T47D (cell line): ENCODE measurements at places on chromosomes 13 and 19.

DNA sequence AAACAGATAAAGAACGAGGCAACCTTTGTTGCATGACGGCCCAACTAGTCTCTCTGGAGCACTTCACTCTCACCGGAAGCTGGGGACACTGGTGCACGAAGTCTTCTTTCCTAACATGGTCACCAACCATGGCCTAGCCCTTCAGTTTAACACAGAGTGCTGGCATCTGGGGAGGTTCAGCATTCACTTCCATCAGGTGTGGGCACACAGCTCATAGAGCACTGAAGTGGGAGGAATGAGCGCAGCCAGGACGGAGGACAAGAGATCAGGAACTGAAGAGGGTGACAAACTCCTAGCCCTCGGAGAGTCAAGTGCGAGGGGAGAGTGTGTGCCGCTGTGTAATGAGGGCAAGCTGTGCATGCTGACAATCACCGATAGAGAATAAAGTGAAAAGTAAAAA lies 92.4 kb downstream of the CDADC1 start:
- DNase-seq = no peak

- DNase-seq = no peak
Measured at GRCh38 chr13:26377038-26377437, 123.1 kb downstream of the CDK8 start.

DNA sequence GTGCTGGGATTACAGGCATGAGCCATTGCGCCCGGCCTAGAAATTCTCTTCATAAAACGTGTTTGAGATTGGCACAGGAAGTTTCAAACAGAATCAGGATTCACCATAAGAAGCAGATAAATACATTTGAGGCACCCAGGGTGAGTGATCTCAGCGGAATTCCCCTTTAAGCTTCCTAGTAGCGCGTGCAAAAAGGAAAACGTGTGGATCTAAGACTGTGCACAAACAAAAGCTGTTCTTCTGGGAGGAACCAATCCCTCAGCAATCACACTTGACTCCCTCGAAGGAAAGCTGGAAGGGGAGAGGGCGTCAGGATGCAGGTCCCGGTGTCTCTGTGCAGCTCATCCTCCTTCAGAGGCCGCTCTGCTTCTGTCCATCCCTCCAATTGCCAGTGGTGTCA lies 15.5 kb downstream of the MCF2L start:
- no peak for DNase-seq

- DNase-seq = no peak
Measured at GRCh38 chr19:40528078-40528477, 48.6 kb upstream of the SHKBP1 start.

DNA sequence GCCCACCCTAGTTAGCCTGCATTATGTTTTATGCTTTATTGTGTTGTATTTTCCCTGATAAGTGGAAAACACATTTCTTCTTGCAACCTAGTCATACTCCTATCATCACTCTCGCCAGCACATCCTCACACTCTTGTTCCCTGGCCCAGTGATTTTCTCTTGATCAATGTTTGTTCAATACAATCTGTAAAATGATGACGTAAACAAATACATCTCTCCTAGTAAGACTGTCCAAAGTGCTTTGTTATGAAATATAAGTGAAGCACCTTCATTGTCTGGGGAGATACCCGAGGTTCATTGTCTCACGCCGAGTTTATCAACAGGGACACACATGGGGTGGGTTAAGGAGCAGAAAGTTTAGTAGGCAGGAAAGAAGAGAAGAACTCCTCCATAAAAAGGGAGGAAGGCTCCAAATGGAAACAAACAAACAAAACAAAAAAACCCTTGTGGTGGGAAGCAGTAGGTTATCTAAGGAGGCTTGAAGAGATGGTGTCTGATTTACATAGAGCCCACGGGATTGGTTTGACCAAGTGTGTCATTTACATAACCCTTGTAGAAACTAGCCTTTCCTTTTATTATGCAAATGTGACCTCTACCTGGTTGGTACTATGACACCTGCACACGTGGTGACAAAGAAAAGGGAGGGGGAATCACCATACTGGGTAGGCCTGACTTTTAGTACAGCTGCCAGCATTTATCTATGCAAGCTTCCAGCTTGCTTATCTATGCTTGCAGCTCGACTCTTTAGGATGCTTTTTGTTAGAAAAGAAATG lies 1317.9 kb upstream of the SPRY2 start:
- no peak for DNase-seq

GRCh38 chr13:30440910-30441703 lies 18.8 kb downstream of the UBE2L5 start:
- no peak for DNase-seq

- peak; percentile 59 for DNase-seq
Measured at GRCh38 chr19:46372901-46373490, 26.1 kb downstream of the PPP5C start.

- no peak for DNase-seq
Measured at GRCh38 chr13:39226359-39226758, 188.1 kb downstream of the NHLRC3 start.

DNA sequence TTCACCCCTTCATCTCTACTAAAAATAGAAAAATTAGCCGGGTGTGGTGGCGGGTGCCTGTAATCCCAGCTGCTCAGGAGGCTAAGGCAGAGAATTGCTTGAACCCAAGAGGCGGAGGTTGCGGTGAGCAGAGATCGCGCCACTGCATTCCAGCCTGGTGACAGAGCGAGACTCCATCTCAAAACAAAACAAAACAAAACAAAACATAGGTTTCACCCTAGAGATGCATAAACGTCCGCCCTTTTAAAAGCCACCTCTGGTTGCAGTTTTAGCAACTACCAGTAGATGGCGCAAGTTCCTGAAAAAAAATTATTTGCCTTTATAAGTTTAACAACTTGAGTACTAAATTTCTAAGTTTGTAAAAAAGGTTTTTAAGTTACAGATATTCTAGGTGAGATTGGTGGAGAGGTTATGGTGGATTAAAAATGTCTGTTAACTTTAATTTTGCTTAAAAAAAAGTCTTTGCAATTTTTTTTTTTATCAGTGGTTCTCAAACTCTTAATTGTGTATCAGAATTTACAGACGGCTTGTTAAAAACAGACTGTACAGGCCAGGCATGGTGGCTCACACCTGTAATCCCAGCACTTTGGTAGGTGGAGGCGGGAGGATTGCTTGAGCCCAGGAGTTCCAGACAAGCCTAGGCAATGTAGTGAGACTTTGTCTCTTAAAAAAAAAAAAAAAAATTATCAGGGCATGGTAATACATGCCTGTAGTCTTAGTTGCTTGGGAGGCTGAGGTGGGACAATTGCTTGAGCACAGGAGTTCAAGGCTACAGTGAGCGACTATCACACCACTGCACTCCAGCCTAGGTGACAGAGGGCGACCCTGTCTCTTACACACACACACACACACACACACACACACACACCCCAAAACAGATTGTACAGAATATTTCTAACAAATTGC lies 42.1 kb downstream of the NAA16 start:
- DNase-seq = peak; percentile 56

DNA sequence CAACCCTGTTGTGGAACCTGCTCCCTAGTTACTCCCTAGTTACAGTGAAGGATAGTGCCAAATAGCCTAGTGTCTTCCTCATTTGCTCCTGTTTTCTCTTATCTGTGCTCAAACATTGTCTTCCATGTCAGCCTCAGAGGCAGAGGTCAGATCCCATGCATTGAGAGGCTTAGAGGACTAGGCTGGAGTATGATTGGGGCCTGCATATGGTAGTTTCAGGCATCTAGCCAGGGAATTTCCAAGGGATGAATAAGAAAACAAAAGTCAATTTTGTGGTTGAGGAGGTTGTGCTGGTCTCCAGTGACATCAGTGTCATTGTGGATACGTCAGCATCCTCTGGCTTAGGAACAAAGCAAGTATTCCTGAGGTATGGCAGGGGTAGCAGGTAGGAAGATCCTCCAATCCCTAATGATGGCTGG lies 9.4 kb downstream of the ZNF546 start:
- no peak for DNase-seq

DNA sequence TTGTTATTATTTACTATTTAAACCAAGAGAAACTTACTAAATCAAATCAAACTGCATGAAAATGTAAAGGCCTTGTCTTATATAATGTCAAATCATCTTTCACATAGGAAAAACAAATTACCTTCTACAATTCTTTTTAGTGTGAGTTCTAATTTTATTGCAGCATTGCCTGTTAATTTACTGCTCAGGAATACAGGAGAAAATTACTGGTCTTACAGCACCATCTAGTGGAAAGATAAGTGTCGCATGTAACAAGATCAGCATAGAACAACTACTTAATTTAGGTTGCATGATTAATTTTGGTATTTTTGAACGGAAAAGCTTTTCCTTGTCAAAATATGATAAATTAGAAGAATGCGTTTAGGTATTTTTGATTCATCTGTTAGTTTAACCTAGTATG lies 502.7 kb downstream of the UQCRFS1 start:
- DNase-seq = no peak

DNA sequence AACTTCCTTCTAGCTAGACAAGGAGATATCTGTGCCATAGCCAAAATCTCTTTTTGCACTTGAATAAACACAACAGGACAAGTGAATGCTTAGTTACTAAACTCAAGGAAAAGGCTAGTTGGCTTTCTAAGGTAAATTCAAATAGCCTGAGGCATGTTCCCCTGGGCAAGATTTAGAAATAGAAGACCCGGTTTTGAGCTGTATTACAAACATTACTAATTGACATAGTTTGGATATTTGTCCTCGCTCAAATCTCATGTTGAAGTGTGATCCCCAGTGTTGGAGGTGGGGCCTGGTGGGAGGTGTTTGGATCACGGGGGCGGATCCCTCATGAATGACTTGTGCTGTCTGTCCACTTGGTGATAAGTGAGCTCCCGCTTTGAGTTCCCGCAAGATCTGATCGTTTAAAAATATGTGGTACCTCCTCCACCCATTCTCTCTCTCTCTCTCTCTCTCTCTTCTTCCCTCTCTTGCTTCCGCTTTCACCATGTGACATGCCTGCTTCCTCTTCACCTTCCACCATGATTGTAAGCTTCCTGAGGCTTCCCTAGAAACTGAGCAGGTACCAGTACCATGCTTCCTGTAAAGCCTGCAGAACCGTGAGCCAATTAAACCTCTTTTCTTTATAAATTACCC lies 3.9 kb upstream of the KBTBD6 start:
- no peak for DNase-seq

GRCh38 chr19:44788971-44789370 lies 11.3 kb downstream of the CBLC start:
- DNase-seq = no peak

GRCh38 chr13:50549221-50549942 lies 294.1 kb downstream of the DLEU7 start:
- DNase-seq = no peak

- DNase-seq = no peak
Measured at GRCh38 chr19:51294977-51295375, 16.5 kb upstream of the IGLON5 start.

GRCh38 chr13:62537593-62537992 lies 1121.9 kb upstream of the PCDH20 start:
- DNase-seq = no peak

- no peak for DNase-seq
Measured at GRCh38 chr19:1489463-1490310, 463 bp downstream of the PCSK4 start.

GRCh38 chr19:41415154-41415571 lies 12.0 kb downstream of the B3GNT8 start:
- DNase-seq = no peak

- no peak for DNase-seq
Measured at GRCh38 chr13:30355384-30355699, 48.0 kb upstream of the KATNAL1 start.

GRCh38 chr13:111062966-111063365 lies 52.1 kb upstream of the ARHGEF7 start:
- no peak for DNase-seq

GRCh38 chr19:6737873-6738786 lies 750 bp upstream of the GPR108 start:
- peak; percentile 87 for DNase-seq

DNA sequence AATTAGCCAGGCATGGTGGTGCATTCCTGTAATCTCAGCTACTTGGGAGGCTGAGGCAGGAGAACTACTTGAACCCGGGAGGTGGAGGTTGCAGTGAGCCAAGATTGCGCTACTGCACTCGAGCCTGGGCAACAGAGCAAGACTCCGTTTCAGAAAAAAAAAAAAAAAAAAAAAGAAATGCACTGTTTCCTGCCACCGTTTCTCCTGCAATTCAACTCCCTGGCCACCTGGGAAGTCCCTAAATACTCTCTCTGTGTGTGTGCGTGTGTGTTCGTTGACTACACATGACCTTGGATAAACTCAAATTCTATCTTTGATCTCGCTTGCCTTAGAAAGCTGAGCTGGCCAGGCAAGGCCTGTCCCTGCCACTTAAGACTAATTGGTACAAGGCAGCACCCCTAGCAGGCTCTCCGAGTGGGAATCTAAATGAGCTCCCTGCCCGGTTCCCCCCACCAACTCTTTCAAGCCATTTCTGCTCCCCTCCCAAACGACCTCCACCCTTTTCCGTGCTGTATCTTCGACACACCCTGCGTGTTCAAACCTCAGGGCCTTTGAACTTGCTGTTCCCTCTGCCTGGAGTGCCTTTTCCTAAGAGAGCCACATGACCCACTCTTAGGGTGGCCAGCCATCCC lies 5.2 kb upstream of the BCAT2 start:
- no peak for DNase-seq

DNA sequence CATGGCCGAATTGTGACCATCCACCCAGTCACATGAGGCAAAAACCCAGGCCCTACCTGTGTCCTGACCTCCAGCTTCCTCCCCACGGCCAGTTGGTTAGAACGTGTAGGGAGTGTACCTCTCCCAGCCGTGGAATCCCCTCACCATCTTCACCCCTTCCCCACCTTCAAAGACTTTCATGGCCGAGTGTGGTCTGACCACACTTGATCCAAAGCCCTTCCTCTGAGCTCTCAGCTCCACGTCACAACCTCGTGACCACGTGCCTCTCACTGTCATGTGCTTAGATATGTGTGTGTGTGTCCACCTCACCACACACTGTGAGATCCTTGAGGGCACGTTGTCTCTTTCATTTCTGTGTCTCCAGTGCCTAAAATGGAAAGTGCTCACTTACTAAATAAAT lies 48.6 kb upstream of the UBE2L5 start:
- DNase-seq = no peak

DNA sequence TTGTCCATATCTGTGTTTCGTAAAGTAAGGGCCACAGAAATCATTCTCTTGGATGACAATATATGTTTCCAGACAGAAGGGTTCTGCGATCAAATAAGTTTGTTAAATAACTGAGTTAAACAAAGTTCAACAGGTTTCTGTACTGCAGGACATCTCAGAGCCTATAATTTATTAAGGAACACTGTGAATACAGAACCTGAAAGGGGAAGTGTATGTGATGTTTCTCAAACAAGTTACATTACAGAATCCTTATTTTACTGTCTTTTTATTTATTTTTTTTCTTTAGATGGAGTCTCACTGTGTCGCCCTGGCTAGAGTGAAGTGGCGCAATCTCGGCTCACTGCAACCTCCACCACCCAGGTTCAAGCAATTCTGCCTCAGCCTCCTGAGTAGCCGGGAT lies 55.4 kb upstream of the GTF2F2 start:
- no peak for DNase-seq
